GM18507 (cell line): ENCODE measurements at places on chromosomes 16 and 17.

- DNase-seq: no peak
Observed at GRCh38 chr16:81463296-81463890, 18.8 kb downstream of the CMIP start.

DNA sequence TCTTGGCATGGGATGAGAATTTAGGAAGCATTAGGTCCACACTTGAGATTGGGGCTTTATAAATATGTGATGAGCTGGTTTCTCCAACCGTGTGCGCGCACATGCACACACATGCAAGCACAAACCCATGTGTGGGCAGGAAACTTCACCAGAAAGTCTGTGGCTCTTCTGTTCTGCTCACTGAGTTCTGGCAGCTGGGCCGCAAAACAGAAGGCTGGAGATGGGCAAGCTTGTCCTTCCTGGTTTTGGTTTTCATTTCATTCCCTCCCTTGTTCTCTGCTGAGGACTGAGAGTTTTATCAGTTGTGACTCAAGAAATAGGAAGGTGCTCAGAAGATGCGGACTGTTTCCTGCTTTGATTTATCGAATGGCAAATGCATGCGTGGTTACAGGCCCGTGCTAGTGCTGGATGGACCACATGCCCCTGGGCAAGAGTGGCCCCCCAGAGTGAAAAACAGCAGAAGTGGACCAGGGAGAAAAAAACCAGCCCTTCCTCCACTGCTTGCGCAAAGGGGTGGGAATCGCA, 14.1 kb downstream of the MAP3K14 start:
- no peak for DNase-seq

GRCh38 chr16:57531635-57532265, 4.6 kb downstream of the CCDC102A start:
- no peak for DNase-seq

DNA sequence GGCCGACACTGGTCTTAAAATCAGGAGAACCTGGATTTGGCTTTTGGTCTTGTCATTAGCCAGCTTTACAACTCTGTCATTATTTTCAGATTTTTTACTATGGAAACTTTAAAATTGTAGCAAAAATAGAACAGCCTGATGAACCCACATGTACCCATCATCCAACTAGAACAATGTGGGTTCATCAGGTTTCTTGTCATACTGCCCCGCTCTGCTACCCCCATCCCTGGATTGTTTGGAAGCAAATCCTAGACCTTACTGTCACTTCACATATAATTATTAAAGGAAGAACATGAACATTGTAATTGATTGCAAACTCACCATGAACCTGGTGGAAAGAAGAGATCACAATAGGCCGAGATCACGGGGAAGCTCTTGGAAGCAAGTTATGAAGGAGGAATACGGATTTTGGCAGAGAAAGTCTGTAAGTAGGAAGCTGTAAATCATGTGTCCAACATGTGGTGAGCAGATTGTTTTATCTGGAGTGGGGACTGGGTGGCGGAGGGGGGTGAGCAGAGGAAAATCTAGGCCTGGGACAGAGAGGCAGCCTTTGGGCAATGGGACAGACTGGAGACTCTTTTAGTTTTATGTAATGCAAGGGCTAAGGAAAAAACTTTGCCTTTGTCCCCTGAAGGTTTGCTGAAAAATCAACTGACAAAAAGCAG, 67.0 kb downstream of the PITPNC1 start:
- DNase-seq: no peak

GRCh38 chr17:55709984-55710383, 12.7 kb downstream of the TMEM100 start:
- no peak for DNase-seq

GRCh38 chr16:89972244-89973234, 24.0 kb downstream of the DEF8 start:
- DNase-seq: peak; percentile 100

DNA sequence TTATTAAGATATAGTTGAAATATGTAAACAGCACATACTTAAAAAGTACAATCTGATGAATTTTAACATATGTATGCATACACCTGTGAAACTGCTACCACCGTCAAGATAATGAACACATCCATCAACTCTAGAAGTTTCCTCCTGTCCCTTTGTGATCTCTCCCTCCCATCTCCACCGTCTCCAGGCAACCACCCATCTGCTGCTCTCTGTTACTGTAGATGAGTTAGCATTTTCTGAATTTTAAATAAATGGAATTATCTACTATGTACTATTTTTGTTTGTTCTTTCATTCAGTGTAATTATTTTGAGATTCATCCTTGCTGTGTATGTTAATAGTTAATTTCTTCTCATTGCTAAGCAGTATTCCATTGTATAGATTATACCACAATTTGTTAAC, 40.2 kb upstream of the SMPD3 start:
- DNase-seq: no peak

GRCh38 chr17:74104921-74105320, 98.6 kb upstream of the RPL38 start:
- no peak for DNase-seq

GRCh38 chr17:15031975-15032374, 233.2 kb downstream of the PMP22 start:
- no peak for DNase-seq

DNA sequence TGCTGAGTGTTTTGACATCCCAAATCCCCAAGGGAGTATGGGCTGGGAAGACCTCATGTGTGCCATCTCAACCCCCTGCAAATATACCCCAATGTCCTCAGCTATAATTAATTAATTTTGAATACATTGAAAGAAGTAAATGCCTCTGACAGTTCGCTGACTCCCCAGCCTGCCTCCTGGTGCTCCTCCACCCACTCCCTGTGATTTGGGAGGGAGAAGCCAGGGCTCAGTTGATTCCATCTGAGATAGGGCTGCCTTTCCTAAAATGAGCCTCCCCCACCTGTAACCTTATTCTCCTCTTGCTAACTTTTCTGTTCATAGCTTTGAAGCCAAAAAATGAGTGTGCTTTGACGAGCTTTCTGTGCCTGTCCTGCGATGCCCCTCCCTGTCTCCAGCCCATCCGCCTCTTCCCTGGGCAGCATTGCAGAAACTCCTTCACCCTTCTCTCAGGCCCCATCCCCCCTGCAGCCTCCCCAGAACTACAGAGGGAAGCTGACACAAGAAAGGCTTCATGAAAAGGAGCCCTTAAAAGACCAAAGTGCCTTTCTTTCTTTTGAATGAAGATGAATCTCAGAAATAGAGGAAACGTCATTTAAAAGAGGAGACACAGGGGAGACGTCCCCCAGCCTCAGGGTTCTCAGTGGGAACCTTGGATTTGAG, 70.3 kb downstream of the HLF start:
- no peak for DNase-seq

DNA sequence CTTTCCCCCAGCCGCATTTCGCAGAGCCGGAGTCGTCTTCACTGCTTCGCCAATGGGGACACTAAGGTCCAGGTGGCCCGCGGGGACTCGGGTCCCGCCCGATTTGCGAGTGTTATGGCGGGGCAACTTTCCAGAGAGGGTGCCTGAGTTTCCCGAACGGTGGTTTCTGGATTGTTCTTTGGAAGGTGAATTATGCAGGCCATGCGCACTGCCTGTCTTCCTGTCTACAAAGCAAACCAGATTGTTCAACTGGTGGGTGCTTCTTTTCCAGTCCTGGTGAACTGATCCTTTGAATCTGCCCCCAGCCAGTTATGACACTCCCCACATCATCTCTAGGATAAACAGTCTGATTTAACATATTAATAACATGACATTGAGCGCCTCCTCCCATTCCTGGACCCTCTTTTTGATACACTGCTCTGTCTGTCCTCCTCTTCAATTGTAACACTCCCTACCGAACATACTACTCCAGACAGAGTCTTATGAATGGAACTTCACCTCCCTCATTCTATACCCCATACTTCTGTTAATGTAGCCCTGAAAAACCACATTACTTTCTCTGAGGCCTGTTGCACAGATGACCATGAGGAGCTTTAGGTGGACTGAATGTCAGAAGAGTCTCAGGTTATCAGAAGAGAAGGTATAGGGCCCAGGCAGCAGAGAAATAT, 159.0 kb downstream of the RAB11FIP4 start:
- no peak for DNase-seq

- DNase-seq: no peak
Observed at GRCh38 chr17:37179893-37180292, 195.9 kb upstream of the C17orf78 start.

DNA sequence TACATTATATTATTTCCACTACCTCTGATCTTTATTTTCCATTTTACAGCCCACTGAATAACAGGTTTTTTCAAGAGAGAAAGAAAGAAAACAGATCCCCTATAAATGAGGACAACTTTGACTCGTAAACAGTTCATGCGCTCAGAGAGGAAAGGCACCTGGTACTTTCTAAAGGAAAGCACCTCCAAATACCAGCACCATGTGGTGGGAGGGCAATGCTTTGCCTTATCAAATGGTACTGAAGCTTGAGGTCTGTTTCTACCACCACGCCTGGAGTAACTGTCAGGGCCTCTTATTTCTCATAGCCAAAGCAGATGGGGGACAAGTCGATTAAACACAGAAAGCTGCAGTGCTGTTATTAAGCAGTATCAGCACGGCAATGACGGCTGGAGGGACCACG, 510.3 kb upstream of the ZFHX3 start:
- no peak for DNase-seq

DNA sequence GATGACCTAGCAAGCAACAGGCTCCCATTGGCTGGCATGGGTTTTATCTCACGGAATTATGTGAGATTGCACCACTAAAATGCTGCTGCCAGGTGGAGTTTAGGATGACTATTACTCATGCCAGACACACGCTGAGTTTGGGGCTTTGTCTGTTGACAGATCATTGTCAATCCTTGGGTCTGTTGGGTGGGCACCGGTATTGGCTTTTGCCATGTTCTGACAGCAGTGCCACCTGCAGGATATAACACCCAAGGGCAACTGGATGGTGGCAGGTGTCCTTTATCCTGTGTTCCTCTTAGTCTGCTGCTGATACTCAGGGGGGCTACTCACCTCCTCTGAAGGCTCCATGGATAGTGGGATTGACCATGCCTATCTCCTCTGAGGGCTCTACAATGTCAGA, 221.6 kb upstream of the DYNLRB2 start:
- DNase-seq: no peak

- DNase-seq: no peak
Observed at GRCh38 chr17:48904428-48904827, 3.8 kb upstream of the UBE2Z start.

GRCh38 chr16:84360170-84360569, 8.2 kb upstream of the ATP2C2 start:
- no peak for DNase-seq

GRCh38 chr16:50944033-50944432, 202.1 kb downstream of the CYLD start:
- no peak for DNase-seq

DNA sequence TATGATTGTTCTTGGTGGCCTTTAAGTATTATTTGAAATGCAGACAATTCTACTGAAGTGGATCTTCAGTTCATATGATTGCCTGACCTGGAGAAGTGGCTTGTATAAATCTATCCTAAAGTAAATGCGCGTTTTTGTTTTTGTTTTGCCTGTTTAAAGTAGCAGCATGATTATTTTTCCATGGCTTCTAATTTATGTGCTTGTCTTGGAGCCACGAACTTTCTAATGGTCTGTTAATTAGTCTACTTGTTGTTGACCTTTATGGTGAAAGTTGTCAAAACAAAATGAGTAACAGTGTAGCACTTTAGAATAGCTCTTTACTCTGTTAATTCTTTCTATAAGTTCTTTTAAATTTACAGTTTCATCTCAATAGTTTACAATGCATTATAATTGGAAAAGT, 1.7 kb downstream of the PRKAR1A start:
- no peak for DNase-seq

GRCh38 chr17:721540-721937, 6.9 kb upstream of the VPS53 start:
- no peak for DNase-seq

DNA sequence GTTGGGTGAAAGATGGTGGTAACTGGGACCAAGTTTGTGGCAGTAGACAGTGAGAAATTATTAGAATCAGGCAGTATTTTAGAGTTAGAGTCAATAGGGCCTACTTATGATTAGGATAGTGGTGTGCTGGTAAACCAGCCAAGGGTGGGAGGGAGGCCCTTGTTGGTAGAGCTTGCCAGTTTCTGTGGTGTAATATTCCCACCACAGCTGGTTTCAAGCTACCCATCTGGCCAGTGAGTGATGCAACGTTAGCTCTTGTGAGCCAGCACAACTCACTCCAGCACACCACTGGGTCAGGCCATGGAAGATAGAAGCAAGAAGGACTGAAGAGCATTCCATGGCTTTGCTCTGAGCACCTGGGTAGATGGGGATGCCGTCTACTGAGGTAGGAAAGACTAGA, 34.9 kb downstream of the GNAO1 start:
- no peak for DNase-seq

- DNase-seq: no peak
Observed at GRCh38 chr17:55575058-55575636, 63.9 kb upstream of the SMIM36 start.

DNA sequence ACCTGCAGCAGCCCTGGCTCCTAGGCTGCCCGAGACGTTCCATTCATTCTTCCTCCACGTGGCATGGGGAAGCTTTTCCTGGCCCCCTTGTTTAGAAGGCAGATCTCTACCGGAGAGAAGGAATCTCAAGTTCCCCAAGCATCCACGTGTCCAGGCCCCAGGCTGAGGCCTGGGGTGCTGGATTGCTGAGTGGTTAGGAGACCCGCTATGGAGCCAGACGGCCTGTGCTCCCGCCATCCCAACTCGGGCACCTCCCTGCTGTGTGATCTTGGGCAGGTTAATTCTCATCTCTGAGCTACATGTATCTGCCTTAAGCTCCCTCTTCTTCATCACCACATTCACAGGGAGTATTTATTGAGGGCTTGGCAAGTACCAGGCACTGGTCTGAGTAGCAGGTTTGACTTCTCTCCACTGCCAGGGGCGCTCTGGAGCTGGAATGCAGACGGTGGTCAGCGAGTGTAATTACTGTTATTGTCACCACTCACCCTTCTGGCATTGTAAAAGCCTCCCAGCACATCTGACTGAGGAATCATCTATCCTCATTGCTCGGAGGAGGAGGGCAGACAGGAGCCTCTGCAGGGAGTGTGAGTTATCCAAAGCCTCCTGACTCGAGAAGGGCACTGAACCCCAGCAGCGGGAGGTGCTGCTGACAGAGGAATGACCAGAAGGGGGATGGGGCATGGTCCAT, 1.1 kb upstream of the ADGRG1 start:
- DNase-seq: no peak

DNA sequence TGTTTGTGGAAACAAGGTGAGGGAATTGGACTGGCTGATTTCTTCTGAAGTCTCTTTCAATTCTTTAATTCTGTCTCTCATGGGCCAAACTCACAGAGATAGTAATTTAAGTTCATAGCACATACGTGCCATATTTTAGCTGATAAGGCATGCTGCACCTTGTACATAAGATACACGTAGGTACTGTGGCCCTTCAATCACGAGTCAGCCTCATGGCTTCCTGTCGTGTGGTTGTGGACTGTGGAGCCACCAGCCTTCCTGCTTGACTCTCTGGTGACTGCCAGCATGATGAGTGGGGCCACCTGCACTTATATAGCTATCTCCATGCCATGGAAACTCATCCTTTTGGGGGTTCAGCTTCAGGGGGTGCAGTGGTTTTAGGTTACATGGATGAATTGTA, 25.1 kb downstream of the KSR1 start:
- no peak for DNase-seq

- DNase-seq: no peak
Observed at GRCh38 chr16:80936410-80936809, 70.3 kb downstream of the CMC2 start.
